ENCODE measurements at places on chromosomes 1 and 21.

DNA sequence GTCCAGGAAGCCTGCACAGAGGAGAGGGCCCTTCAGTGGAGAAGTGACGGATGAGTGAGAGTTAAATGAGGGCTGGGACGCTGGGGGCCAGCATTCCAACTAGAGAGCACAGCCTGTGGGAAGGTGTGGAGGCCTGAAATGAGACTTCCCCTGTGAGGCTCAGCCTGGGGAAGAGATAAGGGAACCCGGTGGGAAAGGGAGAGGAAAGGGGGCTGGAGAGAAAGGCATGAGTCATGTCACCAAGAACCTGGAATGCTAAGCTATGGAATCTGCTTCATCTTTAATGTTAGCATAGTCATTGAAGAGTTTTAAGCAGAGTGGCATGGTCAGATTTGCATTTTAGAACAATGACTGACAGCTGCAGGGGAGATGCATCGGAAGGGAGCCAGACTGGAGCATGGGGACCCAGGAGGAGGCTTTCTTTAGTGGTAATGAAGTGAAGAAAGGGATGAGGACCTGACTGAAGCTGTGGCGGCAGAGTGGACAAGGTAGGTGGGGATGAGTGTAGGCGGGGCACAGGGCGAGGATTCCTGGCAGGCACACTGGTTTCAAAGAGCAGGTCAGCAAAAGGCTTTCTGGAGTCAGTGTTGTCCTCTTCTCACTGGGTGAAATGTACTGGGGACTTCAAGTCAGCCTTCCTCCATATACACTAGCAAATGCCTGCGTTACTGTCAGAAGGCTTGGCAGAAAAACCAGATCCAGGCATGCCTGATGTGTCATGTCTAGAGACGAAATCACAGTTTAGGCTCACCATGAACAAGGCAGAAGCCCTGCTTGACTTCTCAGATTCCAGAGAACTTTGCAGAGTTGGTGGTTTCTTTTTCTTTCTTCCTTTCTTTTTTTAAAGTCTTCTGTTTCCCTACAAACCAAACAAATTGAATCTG, 8.0 kb downstream of the RGL1 start:
- DNase-seq: no peak

DNA sequence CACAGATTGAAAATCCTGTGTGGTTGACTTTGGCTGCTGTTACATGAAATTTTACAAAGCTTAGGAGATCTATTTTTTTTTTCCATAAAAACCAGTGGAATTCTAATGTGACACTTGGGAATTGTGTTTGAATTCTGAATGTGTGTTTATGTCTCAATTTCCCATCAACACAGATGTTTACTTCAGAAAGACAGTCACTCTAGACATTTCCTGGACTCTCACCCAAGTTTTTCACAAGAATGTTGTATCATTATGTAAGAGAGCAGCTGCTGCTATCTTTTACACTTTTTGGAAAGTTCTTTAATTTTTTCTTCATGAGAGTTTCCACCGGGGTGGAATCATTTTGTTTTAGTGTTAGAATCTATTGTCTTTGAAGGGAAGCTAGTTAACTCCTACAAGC, 210.1 kb downstream of the GIPC2 start:
- no peak for DNase-seq

GRCh38 chr1:25668931-25669573, 52.5 kb downstream of the MAN1C1 start:
- no peak for DNase-seq

- no peak for DNase-seq
Measured at GRCh38 chr1:43274125-43274803, 4.5 kb downstream of the TMEM125 start.

- DNase-seq: no peak
Measured at GRCh38 chr1:165960136-165960535, 132.7 kb downstream of the UCK2 start.

DNA sequence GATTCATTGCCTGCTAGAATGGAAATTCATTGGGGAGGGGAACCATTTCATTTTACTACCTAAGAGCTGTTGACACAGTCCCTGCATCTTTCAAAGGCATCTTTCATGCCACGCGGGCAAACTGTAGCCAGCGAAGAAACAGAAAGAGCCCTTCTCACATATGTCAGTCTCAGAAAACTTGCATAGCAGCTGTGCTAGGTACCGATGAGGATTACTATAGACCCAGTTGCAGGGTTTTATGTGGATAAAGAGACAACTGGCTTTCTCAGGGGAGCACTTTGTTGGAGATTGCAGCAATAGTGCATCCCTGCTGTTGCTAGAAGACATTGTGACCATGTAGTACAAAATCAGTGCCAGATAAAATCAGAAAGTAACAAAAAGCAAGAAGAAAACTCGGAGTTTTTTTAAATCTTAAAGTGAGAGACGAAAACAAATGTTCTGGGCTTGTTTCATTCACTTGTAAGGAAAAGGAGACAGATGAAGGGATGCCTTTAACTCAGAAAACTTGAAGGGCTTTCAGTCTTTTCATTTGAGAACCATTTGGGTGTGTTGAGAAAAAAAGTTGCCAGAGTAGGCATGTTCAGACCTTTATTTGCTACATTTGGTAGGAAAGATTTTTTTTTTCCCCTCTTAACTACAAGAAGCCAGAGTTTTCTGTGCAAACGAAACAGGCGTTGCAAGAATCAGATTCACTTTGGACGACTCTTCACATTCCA, 804.1 kb downstream of the USP25 start:
- DNase-seq: no peak

DNA sequence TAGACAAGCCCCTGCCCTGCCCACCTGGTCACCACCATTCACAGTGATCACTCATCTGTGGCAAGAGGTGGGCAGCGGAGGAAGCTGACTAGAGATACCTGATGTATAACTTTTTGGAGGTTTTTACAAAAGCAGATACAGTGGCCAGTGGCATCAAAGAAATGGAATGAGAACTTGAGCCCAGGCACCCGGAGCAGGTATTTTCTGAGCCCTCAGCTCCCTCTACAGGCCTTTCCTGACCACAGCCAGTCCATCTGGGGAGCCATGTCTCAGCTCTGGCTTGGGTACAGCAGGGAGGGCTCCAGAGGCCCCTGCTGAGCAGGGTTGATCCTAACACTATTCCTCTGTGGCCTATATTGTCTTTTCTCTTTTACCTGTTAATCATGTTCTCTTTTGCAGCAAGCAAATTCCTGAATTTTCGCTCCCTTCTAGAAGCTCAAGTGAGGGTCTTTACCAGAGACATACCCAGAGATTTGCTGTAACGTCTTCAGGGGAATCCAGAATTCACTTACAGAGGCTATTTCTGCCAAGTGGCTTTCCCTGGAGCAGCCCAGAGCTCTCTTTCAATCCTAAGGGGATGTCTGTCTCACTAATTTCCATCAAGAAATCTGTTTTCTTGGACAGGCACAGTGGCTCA, 27.3 kb downstream of the GPR157 start:
- peak; percentile 78 for DNase-seq

- no peak for DNase-seq
Measured at GRCh38 chr1:165052936-165053335, 303.6 kb downstream of the LMX1A start.

GRCh38 chr1:36482724-36483388, at the start of gene CSF3R:
TSS of gene CSF3R (minus strand) at chr1:36482913. CDS start at chr1:36479496, 3,417 bp downstream.
- no peak for DNase-seq

DNA sequence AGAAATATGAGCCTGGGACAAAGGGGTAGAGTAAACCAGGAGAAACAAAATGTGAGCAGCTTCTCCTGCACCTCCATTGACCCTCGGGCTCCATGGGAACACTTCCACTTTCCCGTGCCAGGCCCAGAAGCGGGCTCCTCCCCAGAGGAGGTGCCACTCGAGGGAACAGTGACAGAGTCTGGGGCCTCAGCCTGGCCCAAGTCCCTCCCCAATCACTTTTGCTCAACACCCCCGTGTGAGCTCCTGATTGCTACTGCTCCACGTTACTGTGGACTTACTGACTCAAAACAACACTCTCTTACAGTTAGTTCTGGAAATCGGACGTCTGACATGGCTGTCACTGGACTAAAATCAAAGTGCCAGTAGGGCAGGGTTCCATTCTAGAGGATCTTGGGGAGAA, 17.7 kb upstream of the KLHDC7A start:
- no peak for DNase-seq

DNA sequence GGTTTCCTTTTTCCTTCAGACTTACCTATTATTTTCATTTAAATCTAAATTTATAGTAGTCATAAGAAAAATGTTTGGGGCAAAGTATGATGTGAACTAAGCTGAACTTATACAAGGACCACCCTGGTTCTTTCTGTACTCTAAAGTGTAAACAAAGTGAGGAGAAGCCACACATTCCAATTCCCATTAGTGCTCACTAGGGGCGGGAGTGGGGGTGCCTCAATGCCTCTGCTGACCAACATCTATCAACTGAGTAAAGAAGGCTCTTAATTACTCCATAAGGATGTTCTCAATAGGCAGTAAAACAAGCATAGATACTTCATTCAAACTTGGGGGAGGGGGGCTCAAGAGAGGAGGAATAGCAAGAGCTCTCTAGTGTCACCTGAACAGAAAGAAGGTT, 151.7 kb downstream of the CDC42BPA start:
- no peak for DNase-seq

DNA sequence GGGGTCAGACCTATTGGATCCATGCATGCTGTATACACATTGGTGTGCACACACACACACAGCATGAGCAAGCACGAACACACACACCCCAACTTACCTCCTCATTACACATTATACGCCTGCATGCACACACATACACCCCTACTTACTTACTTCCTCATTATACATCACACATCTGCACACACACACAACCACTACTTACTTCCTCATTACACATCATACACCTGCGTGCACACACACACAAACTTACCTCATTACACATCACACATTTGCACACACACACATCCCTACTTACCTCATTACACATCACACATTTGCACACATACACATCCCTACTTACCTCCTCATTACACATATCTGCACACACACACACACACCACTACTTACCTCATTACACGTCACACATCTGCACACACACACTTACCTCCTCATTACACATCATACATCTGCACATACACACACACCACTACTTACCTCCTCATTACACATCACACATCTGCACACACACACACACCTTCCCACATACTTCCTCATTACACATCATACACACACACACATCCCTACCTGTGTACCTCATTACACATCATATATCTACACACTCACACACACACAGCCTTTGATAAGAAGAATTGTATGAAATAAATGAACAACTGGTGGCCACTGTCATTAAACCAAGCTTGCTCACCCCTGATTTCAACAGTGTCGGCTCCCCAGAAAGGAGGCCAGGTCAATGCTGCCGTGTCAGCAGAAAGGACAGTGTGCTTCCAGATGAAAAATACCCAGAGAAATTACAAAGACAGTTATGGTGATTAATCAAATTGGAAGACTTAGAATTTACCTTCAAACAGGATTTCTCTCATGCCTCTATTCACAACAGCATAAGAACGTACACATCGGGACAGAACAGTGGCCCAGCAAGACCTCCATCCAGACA, 117.8 kb downstream of the SETD4 start:
- no peak for DNase-seq

DNA sequence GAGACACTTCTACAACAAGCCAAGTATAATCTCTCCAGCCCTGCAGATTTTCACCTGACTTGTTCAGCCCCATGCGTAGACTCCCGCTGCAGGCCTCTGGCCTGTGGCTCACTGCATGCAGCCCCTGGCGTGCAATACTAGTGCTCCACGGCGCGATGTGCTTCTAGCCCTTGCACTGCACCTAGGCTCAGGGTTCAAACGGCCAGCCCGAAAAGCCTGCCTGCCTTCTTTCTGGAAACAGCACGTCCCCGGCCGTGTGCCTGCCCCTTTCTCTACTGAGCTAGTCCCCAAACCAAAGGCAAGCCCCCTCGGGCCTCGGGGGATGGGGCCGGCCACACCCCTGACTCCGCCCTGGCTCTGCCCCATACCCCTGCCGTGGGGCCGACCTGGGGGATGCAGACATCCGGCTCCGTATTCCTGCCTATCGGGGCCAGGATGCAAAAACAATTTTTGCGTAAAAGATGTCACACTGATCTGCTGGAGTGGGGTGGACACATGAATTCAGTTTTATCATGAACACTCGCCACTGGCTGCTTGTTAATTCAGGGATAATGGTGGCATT, 26.3 kb upstream of the TRAPPC10 start:
- DNase-seq: no peak

DNA sequence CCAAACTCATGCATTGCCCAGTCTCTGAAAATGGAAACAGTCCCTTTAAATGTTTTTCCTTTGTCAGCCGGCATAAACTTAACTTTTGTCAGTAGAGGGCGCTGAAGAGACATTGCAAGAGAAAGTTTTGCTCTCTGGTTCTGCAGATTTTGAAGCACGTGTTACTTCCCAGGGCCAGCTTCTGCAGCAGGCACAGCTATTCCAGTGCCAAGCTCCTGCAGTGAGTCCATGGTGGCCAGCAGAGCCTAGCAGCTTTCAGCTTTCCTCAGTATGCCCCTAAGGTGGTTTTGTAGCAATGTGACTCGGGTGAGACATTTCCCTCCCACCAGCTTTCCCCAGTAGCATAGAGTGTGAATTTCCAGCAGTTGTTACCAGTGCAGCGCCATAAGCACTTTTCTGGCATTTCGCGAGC, 2.6 kb upstream of the IFI44L start:
- peak; percentile 49 for DNase-seq

GRCh38 chr1:152013664-152014237, 20.1 kb upstream of the S100A10 start:
- no peak for DNase-seq

DNA sequence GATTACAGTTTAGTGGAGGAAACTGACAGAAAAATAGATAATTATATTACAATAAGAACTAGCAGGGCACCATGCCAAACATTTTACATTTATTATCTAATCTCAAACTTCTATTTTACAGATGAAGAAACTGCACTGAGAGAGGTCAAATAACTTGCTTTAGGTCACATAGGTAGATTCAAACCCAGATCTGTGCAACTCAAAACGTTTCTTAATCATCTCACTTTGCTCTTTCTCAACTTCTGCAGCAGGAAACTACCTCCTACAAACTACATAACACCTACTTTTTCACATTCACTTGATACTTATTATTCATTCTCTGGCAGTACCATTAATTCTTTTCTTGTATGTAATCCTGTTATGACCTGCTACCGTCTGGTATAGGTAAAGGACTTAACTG, 49.9 kb upstream of the BCL10 start:
- DNase-seq: no peak

- no peak for DNase-seq
Measured at GRCh38 chr1:235688096-235688495, 38.5 kb upstream of the GNG4 start.
